ENCODE measurements at places on chromosomes 13 and 19.
A peak's percentile ranks its signal among the peaks of the same experiment; 100 is the strongest.

DNA sequence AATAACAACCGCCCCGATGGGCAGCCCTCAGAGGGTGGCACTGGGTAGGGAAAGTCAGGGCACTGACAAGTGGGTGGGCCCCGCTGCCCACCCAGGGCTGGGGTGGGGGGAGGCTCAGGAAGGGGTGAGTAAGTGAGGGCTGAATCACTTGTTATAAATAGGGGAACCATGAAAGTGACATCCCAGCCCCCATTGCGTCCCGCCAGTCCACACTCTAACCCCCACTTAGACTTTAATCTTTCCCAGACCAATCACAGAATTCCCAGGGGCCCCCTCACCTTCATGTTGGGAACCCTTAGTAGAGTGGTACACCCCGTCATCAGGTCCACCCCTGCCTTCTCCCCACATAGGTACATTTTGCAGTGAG lies 37.0 kb upstream of the NANOS3 start:
- DNase-seq, result peak; percentile 71

- DNase-seq, result no peak
Measured at GRCh38 chr13:48221686-48222187, 11.3 kb upstream of the ITM2B start.

DNA sequence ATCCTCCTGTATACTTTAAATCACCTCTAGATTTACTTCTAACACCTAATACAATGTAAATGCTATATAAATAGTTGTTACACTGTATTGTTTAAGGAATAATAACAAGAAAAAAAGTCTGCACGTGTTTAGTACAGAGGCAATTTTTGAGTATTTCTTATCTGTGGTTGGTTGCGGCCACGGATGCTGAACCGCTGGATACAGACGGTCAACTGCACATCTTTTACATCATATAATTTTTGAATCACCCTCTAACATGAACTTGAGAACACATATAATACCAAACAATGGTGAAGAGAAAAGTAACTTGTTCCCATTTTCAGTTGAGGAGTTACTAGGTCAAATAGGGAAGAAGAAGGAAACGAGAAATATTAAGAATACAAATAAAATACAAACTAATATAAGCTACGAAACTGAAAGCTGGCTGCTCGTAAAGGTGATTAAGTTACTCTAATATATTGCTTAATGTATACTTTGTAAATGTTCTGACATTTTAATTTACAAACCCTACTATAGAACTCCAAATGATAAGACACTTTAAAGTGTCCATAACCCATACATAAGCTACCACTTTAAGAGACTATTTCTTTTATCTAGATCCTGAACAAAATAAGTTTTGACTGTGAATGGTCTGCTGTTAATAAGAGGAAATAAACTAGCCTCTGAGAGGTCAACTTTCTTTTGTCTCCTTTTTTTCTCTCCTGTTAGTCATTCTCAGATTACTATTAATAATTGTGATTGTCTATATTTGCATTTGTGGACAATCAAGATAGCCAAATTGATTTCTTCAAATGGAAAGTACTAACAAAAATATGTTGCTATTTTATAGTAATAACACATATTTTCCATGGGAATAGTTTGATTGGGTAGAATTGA lies 457.4 kb downstream of the DIAPH3 start:
- no peak for DNase-seq

GRCh38 chr19:55223291-55224037 lies 5.1 kb downstream of the TMEM86B start:
- DNase-seq, result no peak

DNA sequence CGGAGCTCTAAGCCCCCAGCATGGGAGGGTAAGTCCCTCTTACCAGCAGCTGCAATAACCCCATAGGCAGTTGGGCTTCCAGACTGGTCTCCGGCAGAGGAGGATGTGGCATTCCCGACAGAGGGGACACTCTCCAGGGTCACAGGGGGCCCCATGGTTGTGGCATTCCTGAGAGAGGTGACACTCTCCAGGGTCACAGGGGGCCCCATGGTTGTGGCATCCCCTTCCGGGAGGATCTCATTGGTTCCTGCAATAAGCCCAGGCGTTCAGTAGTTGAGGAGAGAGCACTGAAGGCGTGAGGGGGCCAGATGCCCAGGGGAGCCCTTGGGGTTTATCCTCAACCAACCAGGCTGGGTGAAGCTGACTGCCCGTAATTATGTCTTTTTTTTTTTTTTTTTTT lies 5.4 kb downstream of the CD320 start:
- DNase-seq, result no peak

Measured in fibroblast of skin of right quadriceps (primary cell).